A172 (cell line): ENCODE measurements at places on chromosomes 1 and 21.

GRCh38 chr1:246728311-246728710 is 4.1 kb downstream of the SCCPDH start:
- DNase-seq = peak; percentile 15

DNA sequence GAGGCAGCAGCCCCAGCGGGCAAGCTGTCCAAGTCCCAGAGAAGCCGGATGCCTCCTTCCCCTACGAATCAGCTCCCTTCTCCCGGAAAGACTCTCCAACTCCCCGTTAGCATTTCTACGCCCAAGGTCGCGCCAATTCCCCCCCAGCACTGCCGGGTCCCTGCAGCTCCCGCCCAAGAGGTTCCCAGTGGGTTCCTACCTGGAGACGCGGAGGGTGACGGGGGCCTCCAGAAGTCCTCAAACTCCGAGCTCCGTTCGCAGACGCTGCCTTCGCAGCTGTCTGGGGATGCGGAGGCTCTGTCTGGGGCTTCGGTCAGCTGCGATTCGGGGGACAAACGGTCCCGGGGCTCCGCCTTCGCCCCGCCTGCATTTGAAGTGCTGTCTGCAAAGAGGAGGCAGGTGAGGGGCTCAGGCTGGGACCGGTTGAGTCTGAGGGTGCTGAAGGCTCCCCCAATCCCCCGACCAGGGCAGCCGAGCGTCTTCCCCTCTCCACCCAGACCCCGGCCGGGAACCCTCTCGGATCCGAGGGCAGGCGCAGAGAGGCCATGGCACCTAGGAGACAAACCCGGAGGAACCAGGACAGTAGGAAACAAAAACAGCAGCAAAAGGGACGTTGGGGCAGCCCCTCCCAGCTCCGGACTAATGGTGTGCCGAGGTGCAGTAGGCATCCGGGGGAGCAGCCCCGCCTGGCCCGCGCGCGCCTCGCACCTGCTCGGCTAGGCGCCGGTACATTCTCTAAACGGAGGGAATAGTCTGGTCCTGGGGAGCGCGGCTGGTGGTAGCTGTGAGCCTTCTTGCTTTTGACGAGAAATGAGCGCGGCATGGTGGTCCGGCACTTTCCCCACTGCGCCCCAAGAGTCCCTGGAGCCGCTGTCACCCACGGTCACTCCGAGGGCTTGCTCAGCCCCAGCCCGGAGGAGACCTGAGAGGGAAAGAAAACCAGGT is 3.8 kb downstream of the GFI1 start:
- DNase-seq = no peak

DNA sequence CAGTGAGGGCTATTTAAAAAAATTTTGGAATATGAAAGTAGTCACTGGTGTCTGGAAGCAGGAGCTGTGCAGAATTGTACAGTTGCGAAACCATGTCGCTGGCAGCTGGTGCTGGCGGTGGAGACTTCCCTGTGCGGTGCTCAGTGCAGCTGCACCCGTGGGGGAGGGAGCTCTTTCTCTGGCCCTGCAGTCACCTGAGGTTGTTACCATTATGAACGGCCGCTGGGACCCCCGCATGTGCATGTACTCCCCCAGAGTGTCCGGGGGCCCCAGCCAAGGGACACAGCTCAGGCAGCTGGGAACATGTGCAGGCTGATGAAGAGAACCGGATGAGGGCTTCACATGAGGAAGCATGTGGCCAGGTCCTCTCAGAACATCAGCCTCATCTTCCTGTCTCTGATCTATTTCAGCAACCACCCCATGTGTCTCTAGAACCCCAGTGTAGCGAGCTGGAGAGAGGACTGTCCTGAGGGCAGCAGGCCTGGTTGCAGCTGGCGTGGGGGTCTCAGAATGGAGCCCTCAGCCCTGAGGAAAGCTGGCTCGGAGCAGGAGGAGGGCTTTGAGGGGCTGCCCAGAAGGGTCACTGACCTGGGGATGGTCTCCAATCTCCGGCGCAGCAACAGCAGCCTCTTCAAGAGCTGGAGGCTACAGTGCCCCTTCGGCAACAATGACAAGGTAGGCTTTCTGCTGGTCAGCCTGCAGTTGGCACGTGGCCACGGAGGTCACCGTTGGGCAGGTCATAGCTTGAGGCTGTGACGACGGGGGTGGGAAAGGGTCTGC is at the start of gene TRPM2:
Gene TRPM2 (plus strand): TSS at position 431 of the 780 bp plus-strand sequence. CDS start 80 bp downstream, at position 511.
- no peak for DNase-seq

- no peak for DNase-seq
These were observed 2.2 kb downstream of the FOXD2 start for GRCh38 chr1:47439819-47440598.

DNA sequence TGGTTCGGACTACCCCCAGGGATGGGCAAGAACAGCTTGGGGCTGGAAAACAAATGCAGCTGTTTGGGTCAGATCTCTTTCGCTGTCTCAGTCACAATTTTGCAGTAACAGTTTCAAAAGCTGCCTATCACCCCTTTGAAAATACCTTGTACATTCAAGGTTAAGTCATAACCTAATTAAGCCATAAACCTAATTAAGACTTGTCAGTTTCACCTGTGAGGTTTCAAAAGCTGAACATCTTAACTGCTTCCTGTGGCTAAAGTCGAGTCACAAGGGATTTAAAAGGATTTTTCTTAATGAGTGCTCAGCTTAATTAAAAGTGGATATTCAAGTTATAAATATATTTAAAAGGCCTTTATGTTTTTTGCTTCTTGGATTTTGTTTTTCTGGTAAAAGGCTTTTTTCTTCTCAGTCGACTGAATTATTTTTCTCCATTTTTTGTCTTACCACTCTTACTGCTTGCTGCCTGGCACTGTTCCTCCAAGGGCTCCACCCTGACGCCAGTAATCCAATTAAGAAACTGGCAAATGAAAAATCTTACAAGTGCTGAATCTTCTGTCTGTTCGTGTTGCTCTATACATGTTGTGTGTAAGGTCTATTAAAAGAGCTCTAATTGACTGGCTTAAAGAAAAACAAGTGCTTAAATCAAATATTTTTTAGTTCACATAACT is 31.3 kb downstream of the CBR1 start:
- DNase-seq = no peak

GRCh38 chr1:54970901-54971300 is 9.5 kb upstream of the TMEM61 start:
- DNase-seq = no peak

DNA sequence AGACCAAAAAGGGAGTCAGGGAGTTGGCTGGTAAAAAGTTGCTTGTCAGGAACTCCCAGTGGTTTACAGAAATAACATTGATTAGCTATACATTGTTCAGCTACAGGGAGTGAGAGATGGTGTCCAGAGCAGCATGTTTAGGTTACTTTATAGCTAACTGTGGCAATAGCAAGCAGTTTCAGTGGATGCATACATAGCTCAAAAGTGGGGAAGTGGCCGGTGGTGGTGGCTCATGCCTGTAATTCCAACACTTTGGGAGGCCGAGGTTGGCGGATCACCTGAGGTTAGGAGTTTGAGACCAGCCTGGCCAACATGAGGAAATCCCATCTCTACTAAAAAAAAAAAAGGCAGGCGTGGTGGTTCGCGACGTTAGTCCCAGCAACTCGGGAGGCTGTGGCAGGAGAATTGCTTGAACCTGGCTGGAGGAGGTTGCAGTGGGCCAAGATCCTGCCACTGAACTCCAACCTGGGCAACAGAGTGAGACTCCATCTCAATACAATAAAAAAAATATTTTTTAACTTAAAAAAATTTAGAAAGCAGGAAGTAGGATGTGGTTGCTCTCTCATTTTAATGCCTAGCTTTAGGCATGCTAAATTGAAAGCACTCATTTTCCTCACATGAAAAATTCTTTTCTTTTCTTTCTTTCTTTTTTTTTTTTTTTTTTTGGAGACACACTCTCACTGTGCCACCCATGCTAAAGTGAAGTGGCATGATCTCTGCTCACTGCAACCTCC is 109.7 kb downstream of the PPIAL4G start:
- DNase-seq = no peak

DNA sequence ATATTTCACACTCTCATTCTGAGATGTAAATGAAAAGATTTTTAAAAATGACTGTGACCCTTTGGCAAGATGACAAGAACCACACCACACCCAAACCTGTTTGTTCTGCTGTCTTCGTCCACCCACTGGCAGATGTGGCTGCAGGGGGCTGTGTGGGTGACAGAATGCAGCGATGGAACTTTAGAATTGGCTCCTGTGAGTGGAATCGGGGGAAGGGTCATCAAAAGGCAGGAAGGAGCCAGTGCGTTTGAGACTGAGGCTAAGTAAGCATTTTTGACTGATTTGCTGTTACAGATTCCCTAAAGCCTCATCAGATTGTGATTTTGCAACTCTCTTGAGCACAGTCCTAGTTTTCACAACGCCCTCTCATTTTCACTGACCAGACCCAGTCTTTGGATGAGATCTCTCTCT is 111.2 kb upstream of the ADGRL2 start:
- no peak for DNase-seq

GRCh38 chr1:190754666-190755065 is 277.0 kb upstream of the BRINP3 start:
- peak; percentile 40 for DNase-seq

DNA sequence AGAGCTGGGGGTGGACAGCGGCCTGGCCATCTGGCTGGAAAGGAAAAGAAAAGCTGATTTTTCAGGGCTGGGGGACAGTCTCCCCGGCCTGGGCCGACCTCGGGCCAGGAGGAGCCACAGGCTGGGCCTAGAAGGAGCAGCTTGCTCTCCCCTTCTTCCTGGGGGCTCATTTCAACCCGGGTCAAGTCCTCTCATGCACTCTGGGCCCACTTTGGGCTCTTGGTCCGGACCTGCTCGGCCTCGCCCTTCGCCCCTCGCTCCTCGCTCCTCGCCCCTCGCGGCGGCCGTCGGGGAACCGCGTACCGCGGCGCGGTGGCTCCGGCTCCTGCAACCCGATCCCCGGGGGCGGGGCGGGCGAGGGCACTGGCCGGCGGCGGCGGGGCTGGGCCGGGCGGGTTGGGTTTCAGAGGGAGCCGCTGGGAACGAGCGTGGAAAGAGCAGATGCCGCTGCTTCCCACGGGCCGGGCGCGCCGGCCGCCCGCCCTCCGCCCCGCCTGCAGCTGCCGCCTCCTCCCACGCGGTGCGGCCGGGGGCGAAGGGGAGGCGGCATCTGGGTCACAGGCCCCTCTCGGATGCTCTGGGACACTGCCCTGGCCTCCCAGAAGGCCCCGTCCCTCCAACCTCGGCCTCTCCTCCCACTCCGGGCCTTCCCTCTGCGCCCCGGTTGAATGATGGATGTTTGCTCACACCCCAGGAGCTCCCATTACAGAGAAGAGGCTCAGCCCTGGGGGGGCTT is 6.6 kb downstream of the HEYL start:
- DNase-seq = no peak

DNA sequence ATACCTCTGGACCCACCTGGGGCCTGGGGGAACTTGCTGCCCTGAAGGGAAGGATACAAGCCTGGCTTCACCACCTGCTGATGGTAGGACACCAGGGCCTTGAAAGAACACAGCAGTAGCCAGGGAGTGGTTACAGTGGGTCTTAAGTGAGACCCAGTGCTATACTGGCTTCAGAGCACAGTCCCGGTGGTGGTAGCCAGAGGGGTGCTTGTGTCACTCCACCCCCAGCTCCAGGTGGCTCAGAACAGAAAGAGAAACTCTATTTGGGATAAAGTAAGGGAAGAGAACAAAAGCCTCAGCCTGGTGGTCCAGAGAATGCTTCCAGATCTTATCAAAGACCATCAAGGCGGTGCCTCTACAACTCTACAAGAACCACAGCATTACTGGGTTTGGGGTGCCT is 37.2 kb downstream of the VAV3 start:
- no peak for DNase-seq

DNA sequence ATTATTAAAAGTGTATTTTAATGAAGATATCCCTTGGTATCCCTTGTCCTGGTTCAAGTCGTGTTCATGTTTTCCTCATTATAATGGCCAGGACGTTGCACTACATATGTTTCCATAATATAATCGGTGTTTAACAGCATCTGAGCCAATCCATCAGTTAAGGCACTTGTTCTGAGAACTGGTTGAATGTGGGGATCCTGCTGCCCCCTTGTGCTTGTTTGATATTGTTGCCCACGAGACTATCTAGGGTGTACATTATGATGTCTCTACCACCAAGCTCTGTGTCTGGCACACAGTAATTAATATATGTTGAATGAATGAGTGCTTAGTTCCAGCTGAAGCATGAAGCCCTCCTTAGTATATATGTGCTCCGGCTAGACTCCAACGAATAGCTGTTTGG is 193.0 kb downstream of the CACNA1E start:
- peak; percentile 5 for DNase-seq

- no peak for DNase-seq
These were observed 487.5 kb upstream of the CHRM3 start for GRCh38 chr1:238898856-238899255.

DNA sequence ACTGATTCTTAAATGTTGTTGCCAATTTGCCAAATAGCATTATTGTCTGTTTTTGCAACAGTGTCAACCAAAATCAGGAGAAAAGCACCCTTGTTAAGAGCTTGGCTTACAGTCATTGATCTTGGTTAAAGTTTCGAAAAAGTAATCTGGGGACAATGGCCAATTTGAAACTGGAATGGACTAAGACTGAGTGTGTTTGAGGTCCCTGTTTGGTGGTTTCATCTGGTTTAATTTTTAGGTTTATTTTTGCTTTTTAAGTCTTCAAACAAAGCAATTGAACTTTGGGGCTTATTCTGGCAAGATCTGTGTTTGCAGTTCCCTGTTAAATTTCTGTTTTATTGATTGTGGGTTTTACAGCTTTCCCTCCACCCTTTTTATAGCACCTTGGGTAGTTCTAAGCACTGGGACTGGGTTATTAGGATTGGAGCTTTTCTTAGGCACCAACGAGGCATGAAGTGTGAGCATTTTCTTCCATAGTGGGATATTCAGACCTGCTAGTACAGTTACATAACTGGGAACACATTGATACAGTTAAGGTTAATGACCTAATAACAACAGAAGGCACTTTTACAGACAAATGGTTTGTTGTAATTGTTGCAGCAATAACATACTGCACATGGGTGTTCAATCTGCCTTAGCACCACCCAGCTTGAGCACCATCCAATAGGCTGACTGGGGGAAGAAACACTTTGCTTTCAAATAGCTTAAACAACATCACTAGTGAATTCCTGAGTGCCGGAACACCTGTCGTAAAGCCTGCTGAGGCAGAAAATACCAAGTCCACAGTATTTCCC is 40.6 kb upstream of the MAP10 start:
- no peak for DNase-seq

- DNase-seq = no peak
These were observed 215.8 kb upstream of the JUN start for GRCh38 chr1:58999676-59000075.

GRCh38 chr1:9443913-9444445 is 95.3 kb upstream of the SLC25A33 start:
- DNase-seq = no peak

- no peak for DNase-seq
These were observed 71.0 kb downstream of the SIK1 start for GRCh38 chr21:43355925-43356289.

- DNase-seq = peak; percentile 76
These were observed 148.7 kb downstream of the RUNX1 start for GRCh38 chr21:34900376-34900775.

GRCh38 chr1:199920635-199921034 is 106.9 kb upstream of the NR5A2 start:
- DNase-seq = no peak

GRCh38 chr1:203672346-203672745 is 45.7 kb downstream of the ATP2B4 start:
- DNase-seq = no peak

GRCh38 chr1:117685936-117686806 is 80.3 kb downstream of the TENT5C start:
- no peak for DNase-seq

- DNase-seq = no peak
These were observed 127.9 kb downstream of the CLIC6 start for GRCh38 chr21:34796518-34797200.

GRCh38 chr21:44458971-44459711 is 3.8 kb downstream of the LRRC3 start:
- no peak for DNase-seq

- DNase-seq = no peak
These were observed 6.8 kb upstream of the KIF17 start for GRCh38 chr1:20724364-20725188.
